Activated CD8-positive, alpha-beta memory T cell treated with anti-CD3 and anti-CD28 coated beads for 1 hour (primary cell): ENCODE measurements at places on chromosomes 5 and 9.

DNA sequence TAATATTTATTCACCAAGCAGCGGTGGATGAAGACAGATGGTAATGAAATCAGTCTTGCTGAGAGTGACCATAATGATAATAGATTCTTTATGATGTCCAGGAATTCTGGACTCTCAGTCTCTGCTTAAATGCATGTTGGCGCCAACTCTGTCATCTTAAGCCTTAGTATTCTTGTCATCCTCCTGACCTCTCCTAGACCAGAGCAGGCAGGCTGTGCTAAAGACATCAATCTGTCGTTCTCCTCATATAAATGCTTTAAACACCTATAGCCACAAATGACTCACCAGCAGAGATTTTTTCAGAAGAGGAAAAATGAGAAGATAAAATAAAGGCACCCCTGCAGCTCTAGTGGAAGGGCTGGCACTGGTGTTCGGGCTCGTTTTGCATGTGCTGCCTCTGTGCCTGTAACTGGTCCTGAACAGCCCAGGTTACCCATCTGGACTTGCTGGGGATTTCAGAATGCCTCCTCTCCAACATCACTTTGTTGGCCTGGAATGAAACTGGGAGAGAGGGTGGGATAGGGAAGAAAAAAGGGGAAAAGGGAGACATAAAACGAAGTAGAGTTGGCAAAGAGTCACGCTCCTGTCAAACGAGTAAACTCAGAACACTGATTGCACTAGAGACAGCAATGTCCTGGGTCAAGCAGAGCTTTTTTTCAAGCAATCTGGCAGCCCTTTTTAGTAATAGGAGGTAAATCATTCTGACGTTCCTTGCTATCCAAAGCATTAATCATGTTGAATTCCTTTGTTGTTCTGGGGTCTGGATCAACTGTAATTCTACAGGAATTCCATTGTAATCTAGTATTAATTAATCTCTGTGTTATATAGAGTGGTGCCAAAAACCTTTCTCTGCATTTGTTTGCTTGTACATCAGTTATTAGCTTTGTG is 195.5 kb upstream of the CLINT1 start:
- DNase-seq = no peak

GRCh38 chr5:157915638-157916037 is 56.7 kb upstream of the CLINT1 start:
- DNase-seq = no peak

- DNase-seq = no peak
Observed at GRCh38 chr5:116542619-116543018, 32.0 kb downstream of the SEMA6A start.

- DNase-seq = no peak
Observed at GRCh38 chr5:107665036-107665570, 5.6 kb downstream of the EFNA5 start.

- DNase-seq = no peak
Observed at GRCh38 chr5:121027636-121028035, 563.5 kb downstream of the PRR16 start.

DNA sequence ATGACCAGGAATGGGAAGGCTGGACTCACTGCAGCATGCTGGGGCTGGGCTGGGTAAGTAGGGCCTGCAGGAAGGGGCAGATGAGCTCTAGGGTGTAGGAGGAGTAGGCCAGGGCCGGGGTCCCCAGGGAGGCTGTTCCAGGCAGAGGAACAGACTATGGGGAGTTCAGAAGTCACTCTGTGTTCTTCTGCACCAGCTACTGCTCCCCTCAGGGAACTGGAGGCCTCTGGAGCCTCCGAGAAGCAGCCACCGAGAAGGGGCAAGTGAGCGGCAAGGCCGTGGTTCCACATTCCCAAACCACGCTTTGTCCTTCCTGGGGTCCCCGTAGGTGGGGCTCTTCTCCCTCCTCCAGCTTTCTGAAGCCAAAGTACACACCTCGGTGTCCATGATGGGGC is 8.4 kb upstream of the SLC2A6 start:
- no peak for DNase-seq

DNA sequence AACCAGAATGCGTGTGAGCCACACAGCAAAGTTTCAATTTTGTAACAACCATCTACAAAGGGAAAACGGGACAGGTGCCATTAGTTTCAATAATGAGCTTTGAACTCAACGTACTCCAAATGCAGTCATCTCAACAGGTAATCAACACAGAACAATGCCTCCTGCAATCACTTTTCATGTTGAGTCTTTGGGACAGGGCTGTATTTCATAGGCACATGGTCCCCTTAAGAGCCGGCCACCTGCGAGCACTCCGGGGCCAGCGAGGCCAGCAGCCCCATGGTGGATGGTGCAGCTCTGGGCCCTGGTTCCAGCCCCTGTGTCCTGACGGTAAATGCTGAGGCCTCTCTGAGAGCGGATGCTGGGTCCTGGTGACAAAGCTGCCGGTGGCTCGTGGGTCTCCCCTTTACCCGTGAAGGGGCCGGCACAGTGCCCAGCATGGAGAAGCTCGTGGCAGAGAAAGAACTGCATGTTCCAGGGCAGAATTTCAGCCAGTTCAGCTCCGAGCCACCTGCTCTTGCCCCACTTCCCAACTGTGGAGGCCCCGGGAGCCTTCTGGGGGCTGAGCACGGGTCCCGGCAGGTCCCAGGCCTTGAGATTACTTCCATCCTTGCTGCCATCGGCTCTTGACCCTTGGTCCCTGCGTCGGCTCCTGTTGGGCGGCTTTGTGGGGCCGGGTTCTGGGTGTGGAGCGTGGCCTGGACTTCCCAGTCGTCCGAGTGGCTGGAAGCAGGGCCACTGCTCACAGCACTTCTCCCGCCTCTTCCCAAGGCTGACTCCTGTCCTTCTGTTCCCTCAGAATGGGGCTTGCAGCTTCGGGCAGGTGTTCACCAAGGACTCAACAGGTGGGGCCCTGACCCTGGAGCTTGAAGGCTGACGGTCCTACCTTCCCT is 26.1 kb upstream of the RNU6ATAC start:
- DNase-seq = no peak

DNA sequence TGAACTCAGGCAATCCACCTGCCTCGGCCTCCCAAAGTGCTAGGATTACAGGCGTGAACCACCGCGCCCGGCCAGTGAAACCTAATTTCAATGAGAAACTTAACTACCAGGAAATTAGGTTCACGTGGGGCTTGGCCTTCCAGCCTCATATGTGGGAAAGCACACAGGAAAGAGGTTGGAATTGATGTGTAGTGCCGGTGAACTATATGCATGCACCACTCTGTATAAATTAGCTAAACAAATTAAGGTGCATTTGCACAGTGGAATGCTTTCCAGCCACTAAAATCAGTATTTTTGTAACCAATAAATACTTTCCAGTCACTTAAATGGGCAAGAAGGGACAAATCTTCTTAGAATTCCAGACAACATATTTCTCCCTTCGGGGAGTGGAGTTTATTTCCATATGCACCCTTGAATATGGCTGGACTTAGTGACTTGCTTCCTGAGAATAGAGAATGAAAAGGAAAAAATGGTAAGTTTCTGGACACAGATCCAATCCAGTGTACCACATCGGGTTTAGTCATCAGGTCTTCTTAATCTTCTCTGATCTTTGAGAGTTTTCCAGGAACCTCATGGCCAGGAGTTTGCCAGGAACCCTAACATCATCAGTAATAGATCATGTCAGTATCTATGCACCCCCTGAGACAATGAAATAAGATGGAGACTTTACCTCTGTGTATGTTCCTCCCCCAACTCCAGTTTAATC is 24.9 kb downstream of the ATOX1 start:
- no peak for DNase-seq

- DNase-seq = no peak
Observed at GRCh38 chr9:137745541-137745991, 126.8 kb downstream of the EHMT1 start.

DNA sequence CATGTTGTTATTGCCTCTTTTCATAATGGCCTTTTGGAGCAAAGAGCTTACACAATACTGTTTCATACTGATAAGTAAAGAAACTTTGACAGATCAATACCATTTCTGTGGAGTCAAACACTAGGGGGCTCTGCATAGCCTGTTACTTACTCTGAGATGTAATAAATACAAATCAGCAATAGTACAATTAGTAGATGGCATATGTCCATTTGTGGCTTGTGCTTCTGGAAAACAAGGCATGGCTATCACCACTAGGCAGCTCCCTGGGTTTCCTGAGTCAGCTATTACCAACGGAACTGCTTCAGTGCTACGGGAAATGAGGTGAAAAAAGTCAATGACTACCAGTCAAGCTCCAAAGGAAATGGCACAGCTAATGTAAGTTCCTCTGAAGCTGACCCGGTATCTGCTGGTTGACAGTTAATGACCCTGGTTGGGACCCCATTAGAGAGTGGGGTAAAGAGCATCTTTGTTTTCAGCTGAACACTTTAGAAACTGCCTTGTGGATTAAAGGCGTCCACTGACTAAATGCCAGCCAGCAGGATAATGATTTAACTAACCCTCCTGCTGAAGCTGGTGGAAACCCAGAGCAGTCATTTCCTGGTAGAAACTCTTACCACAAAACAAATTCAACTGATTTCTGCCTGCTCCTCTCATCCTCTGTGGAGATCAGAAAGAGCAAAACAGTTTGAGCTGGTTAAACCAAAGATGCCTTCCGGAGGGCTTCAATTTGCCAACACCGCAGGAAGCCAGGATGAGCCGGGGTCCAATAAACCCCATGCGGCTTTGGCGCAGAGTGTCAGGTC is 69.0 kb upstream of the FAM169A start:
- DNase-seq = no peak

DNA sequence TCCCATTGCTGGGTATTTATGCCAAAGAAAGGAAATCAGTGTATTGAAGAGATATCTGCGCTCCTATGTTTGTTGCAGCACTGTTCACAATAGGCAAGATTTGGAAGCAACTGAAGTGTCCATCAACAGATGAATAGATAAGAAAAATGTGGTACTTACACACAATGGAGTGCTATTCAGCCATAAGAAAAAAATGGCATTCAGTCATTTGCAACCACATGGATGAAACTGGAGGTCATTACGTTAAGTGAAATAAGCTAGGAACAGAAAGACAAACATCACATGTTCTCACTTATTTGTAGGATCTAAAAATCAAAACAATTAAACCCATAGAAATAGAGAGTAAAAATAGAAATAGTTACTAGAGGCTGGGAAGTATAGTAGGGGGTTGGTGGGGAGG is 1133.1 kb upstream of the ACO1 start:
- no peak for DNase-seq

- no peak for DNase-seq
Observed at GRCh38 chr9:135907006-135907430, 328 bp downstream of the CAMSAP1 start.

DNA sequence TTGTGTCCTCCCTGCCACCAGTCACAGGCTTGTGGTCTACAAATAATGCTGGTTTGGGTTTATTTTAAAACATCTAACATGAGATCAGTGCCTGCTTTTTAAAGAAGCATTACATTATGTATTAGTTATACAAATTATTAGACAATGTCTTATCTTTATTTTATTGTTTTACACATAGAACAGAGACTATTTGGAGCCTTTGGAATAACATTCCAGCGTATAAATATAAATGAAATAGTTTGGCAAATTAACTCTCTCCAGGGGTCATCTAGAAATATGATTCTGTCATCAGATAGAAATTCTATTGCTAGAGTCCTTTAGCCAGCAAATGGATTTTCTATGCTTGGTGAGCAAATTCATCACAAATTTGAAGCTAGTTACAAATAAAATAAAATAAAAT is 22.4 kb downstream of the MAP1B start:
- no peak for DNase-seq
